ENCODE measurements at places on chromosomes 1 and 21. TPM values are rescaled to one million over a fixed set of nuclear protein-coding genes. Genes with fewer than 3 reads are reported as not detected.

Gene UTS2
- not detected for total RNA-seq

Gene LCE1A
- not detected for total RNA-seq

Gene PRELP
- total RNA-seq: not detected

DNA sequence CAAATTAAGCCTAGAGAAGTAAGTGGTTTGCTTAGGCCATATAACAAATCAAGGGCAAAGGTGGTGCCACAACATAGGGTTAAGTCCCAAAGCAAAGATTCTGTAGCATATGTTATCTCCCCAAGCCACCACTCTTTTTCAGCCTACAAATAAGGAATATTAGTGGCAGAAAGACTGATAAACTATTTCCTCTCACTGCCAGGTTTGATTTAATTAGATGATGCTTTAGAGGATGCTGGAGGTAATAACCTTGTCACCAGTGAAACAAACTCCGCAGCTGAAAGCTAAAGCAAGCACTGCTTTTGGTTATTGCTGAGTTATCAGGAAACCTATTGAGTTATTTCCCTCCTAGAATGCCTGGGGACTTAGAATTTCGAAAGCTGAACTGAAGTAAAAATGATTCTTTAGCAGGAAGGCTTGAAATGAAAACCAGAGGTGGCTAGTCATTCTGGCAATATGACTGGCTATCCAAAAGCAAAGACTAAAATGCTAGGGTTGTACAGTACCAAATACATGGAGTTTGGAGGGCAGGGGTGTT lies 145.2 kb downstream of the SYT2 start:
- H3K36me3 ChIP-seq: peaks cover 7% of the 10 kb centered on the region
- DNase-seq: no peak
- H3K27me3 ChIP-seq: no peaks in the 10 kb centered on the region
- H3K4me1 ChIP-seq: no peaks in the 10 kb centered on the region
- no peak overlapping the region for H3K27ac ChIP-seq

GRCh38 chr1:230091473-230092231 lies 24.6 kb downstream of the GALNT2 start:
- no peaks in the 10 kb centered on the region for H3K27me3 ChIP-seq
- H3K36me3 ChIP-seq: peaks cover 17% of the 10 kb centered on the region
- H3K4me1 ChIP-seq: peaks cover 65% of the 10 kb centered on the region
- peak; percentile 64 for DNase-seq
- H3K4me3 ChIP-seq: peak overlapping the region; percentile 55

Gene DNM3
- total RNA-seq: 1.3 TPM

Gene ENO1
- total RNA-seq: 1,003 TPM

Gene TNFRSF18
- not detected for total RNA-seq

Gene TNFAIP8L2
- total RNA-seq: not detected
